Ascending aorta (tissue), 2 donors: ENCODE measurements at places on chromosomes 6 and 20. TPM values are rescaled to one million over a fixed set of nuclear protein-coding genes. Genes with fewer than 3 reads are reported as not detected.

GRCh38 chr6:33914645-33915044 lies 110.8 kb upstream of the MLN start:
- no peaks in the 10 kb centered on the region for H3K4me1 ChIP-seq
- H3K36me3 ChIP-seq, result no peaks in the 10 kb centered on the region
- no peak overlapping the region for H3K4me3 ChIP-seq
- H3K27ac ChIP-seq, result no peak overlapping the region

GRCh38 chr6:161333410-161333809 lies 59.5 kb upstream of the AGPAT4 start:
- H3K4me1 ChIP-seq, result no peaks in the 10 kb centered on the region
- no peak overlapping the region for H3K4me3 ChIP-seq

- H3K36me3 ChIP-seq, result no peaks in the 10 kb centered on the region
- no peak overlapping the region for H3K27ac ChIP-seq
- H3K27me3 ChIP-seq, result no peaks in the 10 kb centered on the region
- DNase-seq, result no peak
Observed at GRCh38 chr6:150301846-150302519, 66.8 kb upstream of the IYD start.

- H3K4me1 ChIP-seq, result no peaks in the 10 kb centered on the region
- H3K36me3 ChIP-seq, result no peaks in the 10 kb centered on the region
Observed at GRCh38 chr6:166774770-166775169, 147.7 kb upstream of the RPS6KA2 start.

DNA sequence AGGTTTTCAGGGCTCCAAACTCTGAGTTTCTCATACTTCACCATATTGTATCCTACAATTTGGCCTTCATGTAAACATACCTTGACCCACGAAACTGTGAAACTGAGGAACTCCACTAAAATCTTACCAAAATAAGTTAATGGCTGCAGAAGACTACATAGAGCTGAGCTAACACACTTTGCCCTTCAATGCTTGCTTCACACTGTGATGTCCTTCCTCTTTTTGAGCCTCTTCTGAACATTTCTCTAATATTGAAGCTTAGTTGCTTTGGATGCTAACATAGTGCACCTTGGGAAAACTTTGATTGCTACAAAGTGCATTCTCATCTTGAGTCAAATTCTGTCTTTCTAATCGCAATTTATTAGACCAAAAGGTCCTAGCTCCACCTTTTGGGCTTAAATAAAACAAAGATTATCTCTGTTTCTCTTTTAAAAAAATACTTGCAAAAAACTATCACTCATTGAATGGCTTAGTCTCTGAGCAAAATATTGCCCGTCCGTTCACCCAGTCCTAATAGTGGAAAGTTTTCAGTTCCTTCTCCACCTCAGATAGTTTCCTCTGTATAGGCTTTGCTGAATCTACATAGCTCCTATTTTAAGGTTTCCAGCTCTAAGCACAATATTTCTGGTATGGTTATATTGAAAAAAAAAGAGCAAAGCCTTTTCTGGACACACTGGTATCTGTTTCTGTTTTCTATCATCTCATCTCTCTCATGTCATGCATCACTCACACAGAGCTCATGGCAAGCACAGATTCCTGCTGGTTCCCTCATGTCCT lies 494.6 kb downstream of the RFPL4B start:
- no peak for DNase-seq
- no peak overlapping the region for H3K27ac ChIP-seq
- H3K36me3 ChIP-seq, result no peaks in the 10 kb centered on the region

GRCh38 chr20:34791289-34792020 lies 34.0 kb downstream of the NCOA6 start:
- DNase-seq, result no peak
- H3K27ac ChIP-seq, result no peak overlapping the region
- H3K4me3 ChIP-seq, result no peak overlapping the region
- no peaks in the 10 kb centered on the region for H3K27me3 ChIP-seq
- peaks cover 9% of the 10 kb centered on the region for H3K36me3 ChIP-seq

DNA sequence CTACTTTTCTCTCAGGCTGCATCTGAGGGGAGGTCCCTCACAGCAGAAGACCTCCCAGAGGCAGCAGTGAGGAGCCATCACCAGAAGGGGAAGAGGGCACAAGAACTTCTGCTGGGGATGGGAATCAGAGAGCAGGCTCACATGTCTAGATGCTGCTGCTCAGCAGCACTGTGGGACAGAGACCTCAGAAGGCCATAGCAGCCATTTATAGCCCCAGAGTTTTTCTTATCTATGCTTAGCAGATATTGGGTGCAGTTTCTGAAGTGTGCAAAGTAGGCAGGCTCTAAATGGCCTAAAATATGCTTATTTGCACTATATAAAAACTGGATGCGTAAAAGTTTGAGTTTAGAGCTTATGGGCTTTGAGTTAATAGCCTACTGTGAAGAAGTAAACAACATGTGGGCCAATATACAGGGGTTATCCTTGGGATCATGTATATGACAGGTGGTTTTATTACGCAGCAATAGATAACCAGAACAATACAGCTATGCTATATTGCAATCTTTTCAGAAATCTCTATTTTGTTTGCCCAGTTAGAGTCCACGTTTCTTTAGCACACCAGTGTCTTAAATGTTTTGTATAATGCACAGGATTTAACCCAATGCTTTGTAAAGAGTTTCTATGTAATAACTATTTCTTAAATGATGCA lies 60.2 kb upstream of the TMEM244 start:
- no peak overlapping the region for H3K4me3 ChIP-seq
- H3K27ac ChIP-seq, result no peak overlapping the region
- no peak for DNase-seq
- no peaks in the 10 kb centered on the region for H3K27me3 ChIP-seq
- H3K4me1 ChIP-seq, result no peaks in the 10 kb centered on the region
- H3K36me3 ChIP-seq, result no peaks in the 10 kb centered on the region

- H3K27me3 ChIP-seq, result no peaks in the 10 kb centered on the region
- no peak for DNase-seq
- no peak overlapping the region for H3K4me3 ChIP-seq
- H3K27ac ChIP-seq, result no peak overlapping the region
- no peaks in the 10 kb centered on the region for H3K4me1 ChIP-seq
- H3K36me3 ChIP-seq, result no peaks in the 10 kb centered on the region
Observed at GRCh38 chr6:12391472-12391871, 101.3 kb downstream of the EDN1 start.

DNA sequence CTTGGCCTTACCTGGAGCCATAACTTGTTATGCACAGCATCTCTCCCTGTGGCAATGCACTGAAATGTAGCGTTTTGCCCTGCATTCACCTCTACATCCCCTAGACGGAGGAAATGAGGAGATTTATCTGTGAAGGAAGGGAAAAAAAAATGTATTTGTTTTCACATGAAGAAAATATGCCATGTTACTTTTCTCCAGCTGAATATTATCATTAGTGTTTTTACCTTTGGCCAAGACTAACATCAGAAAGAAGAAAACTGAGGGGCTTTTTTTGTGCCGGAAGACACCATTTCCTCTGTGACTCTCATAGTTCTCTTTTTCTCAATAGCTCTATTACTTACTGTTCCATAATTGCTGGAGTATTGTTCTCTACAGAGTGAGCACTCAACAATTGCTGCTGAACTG lies 280.4 kb downstream of the PTPRK start:
- no peak for DNase-seq
- H3K27me3 ChIP-seq, result no peaks in the 10 kb centered on the region
- H3K36me3 ChIP-seq, result no peaks in the 10 kb centered on the region
- no peak overlapping the region for H3K27ac ChIP-seq
- H3K4me3 ChIP-seq, result no peak overlapping the region

DNA sequence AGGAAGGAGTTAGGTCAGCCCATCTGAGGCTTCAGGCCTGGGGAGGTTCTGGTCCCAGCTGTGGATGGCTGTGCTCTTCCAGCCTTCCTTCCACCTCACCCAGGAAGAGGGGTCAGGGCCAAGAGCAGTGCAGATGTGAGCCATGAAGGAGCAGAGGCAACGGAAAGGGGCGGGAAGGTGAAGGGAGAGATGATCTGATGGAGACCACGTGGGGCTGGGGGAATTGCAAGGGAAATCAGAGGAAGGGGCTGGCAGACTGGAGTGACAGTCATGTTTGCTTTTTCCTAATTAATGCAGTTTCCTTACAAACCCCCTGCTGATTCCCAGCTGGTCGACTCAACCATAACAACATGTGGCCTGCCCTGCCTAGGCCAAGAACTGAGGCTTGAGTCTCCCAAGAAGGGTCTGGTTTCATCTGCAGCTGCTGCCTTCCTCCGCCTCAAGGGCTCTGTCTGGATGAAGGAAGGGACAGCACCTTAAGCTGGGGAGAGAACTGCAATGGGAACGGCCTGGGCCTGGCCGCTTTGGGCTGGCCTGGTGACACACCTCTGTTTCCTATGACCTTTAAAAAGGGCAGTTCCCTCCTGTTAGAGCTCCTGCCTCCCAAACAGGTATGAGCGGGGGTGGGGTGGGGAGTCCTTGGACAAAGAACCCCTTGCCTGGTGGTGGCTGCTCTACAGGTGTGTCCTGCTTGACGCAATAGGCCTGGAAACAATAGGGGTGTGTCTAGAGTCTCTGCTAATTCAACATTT lies 7.8 kb upstream of the MRPS18A start:
- DNase-seq, result no peak
- H3K27me3 ChIP-seq, result no peaks in the 10 kb centered on the region

DNA sequence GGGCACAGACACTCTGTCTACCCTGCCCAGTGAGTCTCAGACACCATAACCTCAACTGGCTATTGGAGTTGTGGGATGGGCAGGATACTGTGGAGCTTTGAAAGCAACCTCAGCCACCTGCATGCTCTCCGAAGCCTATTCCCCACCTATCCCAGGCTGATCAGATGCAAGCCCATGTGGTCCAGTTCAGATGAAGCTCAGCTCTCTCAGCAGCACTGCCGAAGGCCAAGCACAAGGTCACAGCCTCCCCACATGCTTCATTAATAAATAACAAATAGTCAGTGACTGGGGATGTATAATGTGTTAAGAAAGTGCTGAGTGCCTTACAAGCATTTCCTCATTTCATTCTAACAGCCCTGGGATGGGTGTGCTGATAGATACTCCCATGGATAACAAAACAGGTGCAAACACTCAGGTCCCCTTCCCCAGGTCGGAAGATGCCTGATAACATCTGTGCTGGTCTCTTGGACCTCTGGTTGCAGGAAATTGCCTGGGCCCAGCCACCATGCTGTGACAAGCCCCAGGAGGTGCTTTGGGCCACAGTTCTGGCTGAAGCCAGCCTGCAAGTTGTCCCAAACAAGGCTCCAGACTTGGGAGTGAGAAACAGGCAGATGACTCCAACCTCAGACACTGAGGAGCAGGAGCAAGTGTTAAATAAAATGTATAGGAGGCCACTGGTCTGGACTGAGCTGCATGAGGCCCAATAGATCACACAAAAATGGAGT lies 3.7 kb downstream of the ACSS1 start:
- no peaks in the 10 kb centered on the region for H3K36me3 ChIP-seq
- H3K4me3 ChIP-seq, result peak overlapping the region; percentile 43
- DNase-seq, result no peak
- H3K27me3 ChIP-seq, result no peaks in the 10 kb centered on the region

DNA sequence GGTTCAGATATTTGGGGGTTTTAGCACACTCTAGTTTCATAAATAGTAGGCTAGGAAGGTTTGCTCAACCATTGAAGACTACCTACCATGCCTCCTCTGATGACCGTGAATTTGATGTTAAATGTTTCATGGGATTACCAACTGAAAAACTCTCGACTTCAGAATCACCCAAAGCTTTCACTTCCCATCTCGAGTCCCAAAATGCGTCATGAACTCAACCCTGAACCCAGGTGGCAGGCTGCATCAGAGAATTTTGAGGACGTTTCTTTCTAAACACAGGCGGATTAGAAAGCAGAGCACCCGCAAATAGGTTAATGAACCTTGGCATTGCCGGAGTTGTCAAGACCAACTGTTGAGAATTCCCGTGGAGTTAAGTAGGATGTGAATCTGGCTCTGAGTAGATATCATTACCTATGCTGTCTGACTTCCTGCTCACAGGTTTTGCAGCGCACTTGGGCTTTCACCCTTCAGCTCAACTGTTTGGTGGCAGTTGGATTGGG lies 98.4 kb upstream of the ADTRP start:
- DNase-seq, result no peak
- no peaks in the 10 kb centered on the region for H3K36me3 ChIP-seq
- H3K4me3 ChIP-seq, result no peak overlapping the region
- H3K27ac ChIP-seq, result no peak overlapping the region

DNA sequence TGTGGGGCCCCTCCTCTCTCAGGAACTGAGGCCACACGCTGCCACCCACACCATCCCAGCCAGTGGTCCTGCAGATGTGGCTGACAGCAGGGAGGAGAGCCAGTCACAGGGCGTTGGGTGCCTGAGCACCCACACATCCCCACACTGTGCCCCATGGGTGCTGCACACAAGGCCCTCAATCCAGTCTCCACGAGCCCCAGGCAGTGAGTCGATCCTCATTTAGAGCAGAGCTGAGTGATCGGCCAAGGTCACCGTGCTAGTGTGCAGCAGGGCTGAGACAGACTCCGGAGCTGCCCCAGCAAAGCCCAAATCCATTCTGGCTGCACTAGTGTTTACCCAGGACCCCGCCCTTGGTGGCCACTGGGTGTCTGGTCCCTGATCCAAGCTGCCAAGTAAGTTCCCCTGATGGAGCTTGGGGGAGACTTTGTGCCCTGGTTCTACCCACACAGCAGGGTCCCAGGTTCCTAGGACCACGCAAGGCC lies 9.0 kb downstream of the C20orf203 start:
- no peaks in the 10 kb centered on the region for H3K27me3 ChIP-seq
- no peak for DNase-seq
- no peak overlapping the region for H3K4me3 ChIP-seq
- H3K4me1 ChIP-seq, result no peaks in the 10 kb centered on the region
- H3K27ac ChIP-seq, result no peak overlapping the region
- H3K36me3 ChIP-seq, result no peaks in the 10 kb centered on the region

DNA sequence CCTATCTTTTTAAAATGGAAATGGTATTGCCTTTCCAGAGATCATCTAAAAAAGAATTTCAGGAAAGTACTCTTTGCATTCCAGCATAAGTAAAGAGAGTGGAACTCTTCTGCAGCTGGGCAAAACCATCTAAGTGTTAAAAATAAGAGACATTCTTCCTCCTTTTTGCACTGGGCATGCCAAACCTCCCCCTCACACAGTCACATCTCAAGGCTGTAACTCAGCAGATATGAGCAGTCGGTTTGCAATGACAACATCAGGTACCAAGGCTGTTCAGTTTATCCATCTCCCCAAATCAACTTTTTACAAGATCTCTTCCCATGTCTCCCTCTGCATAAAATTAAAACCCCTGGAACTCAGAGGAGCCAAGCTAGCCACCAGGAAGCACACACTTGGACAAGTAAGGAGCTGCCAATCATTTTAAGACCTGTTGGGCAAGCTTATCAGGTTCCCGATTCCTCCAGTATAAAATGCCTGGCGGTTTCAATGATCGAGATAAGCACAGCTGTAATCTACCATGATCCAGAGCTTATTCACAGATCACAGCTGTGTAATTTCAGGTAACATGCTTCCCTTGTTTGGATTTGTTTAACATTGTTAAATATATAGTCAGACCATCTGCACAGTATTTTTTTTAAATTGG lies 23.2 kb downstream of the ID4 start:
- no peak overlapping the region for H3K4me3 ChIP-seq
- DNase-seq, result no peak
- no peaks in the 10 kb centered on the region for H3K4me1 ChIP-seq
- H3K27me3 ChIP-seq, result no peaks in the 10 kb centered on the region

The SPEF1 gene
- not detected for total RNA-seq

The MYLIP gene
- total RNA-seq, result 36.1 TPM

The KCNK5 gene
- total RNA-seq, result 2.6 TPM

The AK9 gene
- 0.75 TPM for total RNA-seq

The PTCHD4 gene
- total RNA-seq, result 0.32 TPM

The BEND6 gene
- total RNA-seq, result 1.3 TPM

The JPH2 gene
- 86.7 TPM for total RNA-seq

The RIMS1 gene
- total RNA-seq, result not detected

The RAET1E gene
- not detected for total RNA-seq
